ENCODE measurements at places on chromosomes 5 and 9.

DNA sequence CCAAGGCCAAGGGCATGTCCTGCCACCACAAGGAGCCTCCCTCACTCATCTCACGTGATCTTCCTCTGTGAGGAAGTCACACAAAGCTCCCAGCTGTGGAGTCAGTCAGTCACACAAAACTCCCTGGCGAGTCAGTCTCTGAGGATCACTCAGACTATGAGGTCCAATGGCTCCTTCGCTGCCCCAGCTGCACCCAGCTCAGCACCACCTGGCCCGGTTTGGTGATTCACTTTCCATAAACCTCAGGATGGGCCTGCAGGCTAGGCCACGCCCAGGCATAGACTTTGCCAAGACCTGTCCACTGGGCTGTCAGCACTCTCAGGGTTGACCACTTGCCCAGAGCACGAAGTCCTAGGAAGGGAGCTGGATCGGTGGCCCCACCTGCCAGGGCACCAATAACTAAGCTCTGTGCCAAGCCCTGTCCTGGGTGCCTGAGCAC, 233.8 kb downstream of the HSPA4 start:
- DNase-seq: no peak

DNA sequence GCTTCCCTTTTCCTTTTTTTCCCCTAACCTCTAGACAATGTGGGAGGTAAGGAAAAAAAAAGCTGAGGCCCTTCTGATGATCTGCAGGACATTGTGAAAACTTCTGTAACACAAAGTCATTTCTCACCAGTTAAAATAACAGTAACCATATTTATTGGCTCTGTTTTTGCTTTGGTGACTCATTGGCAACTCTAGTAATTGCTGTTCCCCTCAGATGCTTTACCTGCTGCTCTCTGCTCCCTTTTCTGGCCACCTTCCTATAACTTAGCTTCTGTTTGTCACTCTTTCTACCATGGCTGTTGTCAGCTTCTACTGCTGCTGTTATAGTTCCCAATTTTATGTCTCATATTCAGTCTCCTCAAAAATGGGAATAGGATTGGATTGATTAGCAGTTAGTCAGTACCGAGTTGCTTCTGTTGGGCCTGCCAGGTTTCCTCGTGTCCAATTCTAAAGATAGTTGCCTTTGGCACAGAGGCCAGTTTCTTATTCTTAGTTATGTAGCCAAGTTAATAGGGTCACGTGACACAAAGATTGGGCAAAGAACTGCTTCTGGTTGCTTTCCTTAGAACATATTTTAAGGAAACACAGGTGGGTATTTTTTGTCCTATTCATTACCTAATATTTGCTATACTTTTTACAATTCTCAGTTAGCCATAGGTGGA, 16.8 kb downstream of the SCAMP1 start:
- DNase-seq: no peak

GRCh38 chr9:109903515-109904138, 123.6 kb downstream of the PALM2AKAP2 start:
- peak; percentile 71 for DNase-seq

- DNase-seq: no peak
Measured at GRCh38 chr5:72353046-72353445, 32.9 kb downstream of the PTCD2 start.

GRCh38 chr5:79859588-79859987, 131.5 kb downstream of the MTX3 start:
- DNase-seq: no peak

DNA sequence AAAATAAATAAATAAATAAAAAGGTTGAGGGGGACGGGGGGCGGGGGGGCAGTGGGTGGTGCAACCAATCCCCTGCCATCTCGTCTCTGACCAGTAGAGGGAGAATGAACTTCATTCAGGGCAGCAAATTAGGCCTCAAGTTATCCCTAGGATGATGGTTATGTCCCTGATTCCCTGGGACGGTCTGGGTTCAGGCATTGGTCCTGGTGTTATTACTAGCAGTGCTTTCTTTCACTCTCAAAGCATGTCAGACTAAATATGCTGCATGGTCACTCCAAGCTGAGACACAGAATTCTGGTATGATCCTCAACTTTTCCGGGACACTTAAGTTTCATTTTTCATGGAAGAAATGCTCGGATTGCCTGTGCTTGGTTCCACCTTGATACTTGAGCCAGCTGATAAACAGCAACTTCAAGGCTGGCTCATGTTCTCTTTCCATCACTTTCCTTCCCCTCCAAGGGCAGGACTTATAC, 59.4 kb downstream of the DAP start:
- peak; percentile 39 for DNase-seq

DNA sequence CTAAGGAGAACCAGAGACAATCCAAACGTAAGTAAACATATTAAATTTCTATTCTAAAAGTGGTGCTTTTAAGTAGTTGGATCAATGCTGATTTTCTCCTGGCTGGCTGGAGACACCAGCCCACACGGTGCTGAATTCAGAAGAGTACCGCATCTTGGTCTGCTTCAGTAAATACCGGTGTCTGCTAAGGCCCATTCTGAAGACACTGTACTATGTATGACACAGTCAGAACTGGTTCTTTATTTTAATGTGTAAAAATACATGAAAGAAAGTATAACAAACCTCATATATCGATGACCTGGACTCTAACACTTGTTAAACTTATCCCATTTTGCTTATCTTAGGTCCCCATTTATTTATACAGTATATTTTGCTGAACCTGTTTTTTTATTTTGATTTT, 32.8 kb downstream of the RAPGEF1 start:
- DNase-seq: no peak

DNA sequence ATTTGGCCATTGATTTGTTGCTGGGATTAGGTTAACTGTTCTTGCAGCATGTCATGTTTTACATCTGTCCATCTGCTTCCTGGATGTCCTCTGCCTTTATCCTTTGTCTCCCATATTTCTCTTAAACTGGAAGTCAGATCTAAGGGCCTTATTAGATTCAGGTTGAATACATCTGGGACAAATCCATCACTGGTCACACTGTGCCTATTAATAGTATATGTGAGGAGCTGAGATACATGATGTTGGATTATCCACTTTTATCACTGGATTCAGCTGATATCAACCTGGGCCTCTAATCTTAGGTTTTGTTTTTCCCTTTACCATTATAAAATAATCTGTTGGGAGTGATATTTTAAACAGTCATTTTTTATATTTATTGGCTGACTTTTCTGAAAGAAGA, 41.8 kb upstream of the ROPN1L start:
- no peak for DNase-seq

GRCh38 chr5:127590156-127590722, 58.6 kb upstream of the CTXN3 start:
- no peak for DNase-seq

DNA sequence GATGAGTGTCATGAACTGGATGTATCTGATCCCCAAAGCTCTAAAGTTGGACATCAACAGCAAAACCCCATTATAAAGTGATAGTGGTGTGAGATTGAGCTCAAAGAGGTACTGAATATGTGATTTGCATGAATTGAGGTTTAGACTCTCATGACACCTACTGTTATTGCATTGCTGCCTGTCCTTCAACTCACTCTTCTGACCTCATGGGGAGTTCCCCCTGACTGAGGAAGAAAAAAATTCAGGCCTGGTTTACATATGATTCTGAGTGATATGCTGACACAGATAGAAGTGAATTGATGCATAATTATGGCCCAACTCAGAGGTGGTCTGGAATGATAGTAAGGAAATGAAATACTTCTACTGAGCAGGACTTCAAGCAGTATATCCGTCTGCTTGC, 76.2 kb upstream of the CHD1 start:
- DNase-seq: no peak

DNA sequence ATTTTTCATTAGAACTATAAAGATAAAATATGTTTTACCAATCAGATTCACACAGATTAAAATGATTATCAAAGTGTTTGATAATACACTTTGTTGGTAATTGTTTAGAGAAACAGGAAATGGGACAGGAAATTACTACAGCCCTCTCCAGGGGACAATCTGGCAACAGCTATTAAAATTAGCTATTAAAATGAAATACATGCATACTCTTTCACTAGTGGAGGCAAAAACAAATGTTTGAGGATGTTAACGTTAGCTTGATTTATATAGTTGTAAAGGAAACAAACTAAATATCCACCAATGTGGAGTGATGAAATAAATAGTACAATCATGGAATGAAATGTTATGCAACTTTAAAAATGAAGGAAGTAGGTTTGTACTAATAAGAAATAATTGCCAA, 53.7 kb downstream of the TARS1 start:
- peak; percentile 76 for DNase-seq

DNA sequence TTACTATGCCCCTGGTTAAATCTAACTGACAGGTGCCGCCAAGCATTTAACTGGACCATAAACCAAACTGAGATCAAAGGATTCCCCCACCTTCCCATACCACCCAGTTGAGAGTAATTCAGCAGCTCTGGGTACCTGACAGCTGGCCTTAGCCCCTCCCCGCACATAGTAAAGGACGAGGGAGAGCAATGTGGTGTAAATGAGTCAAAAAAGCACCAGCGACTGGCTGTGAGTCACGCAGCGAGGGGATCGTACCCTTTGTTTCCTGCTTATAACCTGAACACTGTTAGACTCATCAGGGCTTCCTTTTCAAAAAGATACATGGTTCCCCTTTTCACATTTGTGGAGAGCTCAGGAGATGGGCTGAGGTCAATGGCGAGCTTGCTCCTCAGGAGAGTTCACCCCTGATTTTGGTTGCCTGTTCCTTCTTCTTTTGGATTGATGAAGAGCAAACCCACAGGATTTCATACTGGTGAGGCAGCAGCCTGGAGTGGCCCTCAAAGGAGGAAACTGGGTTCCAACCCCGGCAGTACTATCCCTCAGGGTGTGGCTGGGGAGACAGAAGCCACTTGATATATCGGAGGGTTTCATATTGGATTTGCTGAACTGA, 71.5 kb downstream of the ANKRD33B start:
- DNase-seq: no peak

GRCh38 chr5:95447961-95448360, 56.8 kb downstream of the FAM81B start:
- no peak for DNase-seq

DNA sequence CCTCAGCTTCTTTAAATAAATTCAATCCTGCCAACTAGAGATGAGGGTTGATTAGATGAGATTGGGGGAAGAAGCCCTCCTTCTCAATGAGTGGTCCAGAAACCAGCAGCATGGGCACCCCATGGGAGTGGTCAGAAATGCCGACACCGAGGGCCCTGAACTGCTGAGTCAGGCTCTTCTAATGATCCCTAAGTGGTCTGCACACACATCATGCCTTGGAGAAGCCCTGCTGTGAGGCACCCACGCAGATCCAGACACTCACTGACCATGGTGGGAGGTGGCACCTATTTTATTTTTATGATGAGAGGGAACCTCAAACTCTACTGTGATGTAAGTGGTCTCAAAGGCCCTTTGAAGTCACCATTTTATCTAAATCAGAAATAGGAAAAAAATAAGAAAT, 72.3 kb upstream of the BOD1 start:
- DNase-seq: no peak

DNA sequence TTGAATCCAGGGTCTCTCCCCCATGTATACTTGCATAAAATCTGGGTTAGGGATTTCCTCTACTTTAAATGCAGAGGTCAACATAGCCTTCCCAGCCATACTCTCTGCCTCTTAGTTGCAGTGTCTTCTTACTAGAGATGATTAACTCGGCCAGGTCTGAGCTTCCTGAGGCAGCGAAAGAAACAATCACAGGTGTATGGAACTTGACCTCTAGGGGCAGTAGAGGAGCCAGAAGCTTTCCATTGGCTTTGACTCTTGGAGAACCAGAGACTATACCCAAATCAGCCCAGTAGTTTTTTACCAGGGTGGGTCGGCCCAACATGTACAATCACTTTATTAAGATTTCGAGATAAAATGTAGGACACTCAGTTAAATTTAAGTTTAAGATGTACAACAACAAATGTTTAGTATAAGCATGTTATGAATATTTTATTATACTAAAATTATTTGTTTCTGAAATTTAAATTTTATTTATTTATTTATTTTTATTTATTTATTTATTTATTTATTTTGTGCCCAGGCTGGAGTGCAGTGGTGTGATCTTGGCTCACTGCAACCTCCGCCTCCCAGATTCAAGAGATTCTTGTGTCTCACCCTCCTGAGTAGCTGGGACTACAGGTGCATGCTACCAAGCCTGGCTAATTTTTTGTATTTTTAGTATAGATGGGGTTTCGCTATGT, 48.0 kb upstream of the DMRT3 start:
- peak; percentile 6 for DNase-seq

GRCh38 chr5:58836351-58836750, 253.5 kb downstream of the RAB3C start:
- DNase-seq: no peak

DNA sequence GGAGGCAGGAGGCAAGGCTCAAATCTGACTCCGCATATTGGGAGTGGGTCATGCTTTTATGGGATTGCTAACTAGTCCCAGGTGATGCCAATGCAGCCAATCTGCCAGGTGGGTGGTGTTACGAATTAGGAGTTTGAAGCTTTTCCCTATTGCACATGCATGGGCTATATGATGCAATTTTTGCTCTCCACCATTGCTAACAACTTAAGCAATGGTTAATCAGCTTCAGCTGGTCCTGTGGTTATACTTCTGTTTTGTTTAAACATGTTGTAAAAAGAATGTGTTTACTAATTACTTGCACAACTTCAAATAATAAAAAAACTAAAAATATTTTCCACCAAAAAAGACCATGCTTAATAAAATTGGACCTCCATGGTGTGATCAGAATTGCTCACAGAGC, 55.7 kb downstream of the SHC3 start:
- no peak for DNase-seq

GRCh38 chr5:37189355-37189754, 59.8 kb downstream of the CPLANE1 start:
- no peak for DNase-seq

DNA sequence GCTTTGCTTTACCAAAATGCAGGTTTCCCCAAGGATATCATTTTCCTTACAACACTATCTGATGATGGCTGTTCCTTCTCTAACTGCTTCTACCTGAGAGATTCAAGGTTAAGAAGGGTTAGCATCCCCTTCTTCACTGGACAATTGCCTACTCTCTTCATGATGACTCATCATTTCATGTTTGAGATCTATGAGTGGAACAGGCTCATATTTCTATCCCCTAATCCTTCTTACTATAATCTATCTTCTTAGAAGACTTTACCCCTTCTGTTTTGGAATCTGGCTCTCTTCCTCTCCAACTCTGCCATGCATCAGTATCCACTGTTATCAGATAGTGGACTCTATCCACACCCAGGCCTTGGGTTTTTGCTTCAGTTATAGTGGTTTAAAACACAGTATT, 54.3 kb downstream of the NR3C1 start:
- DNase-seq: no peak

DNA sequence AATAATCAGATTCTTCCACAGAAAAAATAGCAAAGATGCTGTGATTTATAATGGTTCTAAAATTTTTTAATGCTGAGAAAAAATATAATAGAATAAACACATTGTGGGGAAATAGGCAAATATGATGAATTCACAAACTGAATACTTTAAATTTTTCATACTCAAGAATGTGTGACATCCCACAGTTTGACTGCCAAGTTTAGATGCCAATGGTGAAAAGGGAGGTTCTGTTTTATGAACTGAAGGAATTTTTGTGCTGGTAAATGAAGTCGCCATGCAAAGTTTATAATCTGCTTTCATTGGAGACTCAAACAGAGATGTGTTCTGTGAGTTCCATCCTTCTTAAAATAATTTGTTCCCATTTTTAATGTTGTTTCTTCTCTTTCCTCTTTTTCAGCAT, 367.5 kb upstream of the ADAMTS16 start:
- DNase-seq: no peak

GRCh38 chr5:108271127-108271526, 110.8 kb downstream of the FBXL17 start:
- no peak for DNase-seq

All from lung (tissue), 17 donors.